ENCODE measurements at places on chromosomes 7 and 10. TPM values are rescaled to one million over a fixed set of nuclear protein-coding genes. Genes with fewer than 3 reads are reported as not detected.
A peak's percentile ranks its signal among the peaks of the same experiment; 100 is the strongest.

The AGBL3 gene
- 2.2 TPM for total RNA-seq

GRCh38 chr7:105106473-105106872 lies 92.5 kb downstream of the KMT2E start:
- no peaks in the 10 kb centered on the region for H3K27me3 ChIP-seq
- H3K4me3 ChIP-seq, result no peak overlapping the region
- H3K4me1 ChIP-seq, result peaks cover 2% of the 10 kb centered on the region
- no peak for DNase-seq

DNA sequence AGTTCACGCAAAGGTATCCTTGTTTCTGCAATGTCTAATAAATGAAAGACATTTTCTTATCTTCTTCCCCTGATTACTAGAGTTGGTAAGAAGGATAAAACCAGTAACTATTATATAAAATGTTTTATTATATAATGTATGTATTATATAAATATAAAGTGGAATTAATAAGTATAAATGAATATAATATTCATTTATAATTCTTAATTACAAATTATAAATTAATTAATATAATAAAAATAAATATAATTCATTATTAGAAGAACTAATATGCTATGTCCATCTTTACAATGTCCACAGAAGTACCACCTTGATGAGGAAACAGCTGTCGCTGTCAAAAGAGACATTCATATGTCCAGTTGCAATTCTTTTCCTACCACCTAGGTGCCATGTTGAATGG lies 177.7 kb downstream of the GLI3 start:
- H3K36me3 ChIP-seq, result no peaks in the 10 kb centered on the region
- H3K4me1 ChIP-seq, result no peaks in the 10 kb centered on the region
- no peak for DNase-seq
- no peak overlapping the region for H3K4me3 ChIP-seq
- peaks cover 3% of the 10 kb centered on the region for H3K27me3 ChIP-seq

The SMKR1 gene
- total RNA-seq, result 1.6 TPM

The PCLO gene
- not detected for total RNA-seq

GRCh38 chr7:132491391-132491945 lies 84.8 kb downstream of the PLXNA4 start:
- peaks cover 55% of the 10 kb centered on the region for H3K4me1 ChIP-seq
- no peak overlapping the region for H3K4me3 ChIP-seq
- H3K27me3 ChIP-seq, result no peaks in the 10 kb centered on the region
- peak overlapping the region; percentile 46 for H3K27ac ChIP-seq
- DNase-seq, result no peak

GRCh38 chr10:84156768-84157167 lies 16.8 kb upstream of the GPR15LG start:
- no peak overlapping the region for H3K4me3 ChIP-seq
- peaks cover 3% of the 10 kb centered on the region for H3K27me3 ChIP-seq
- H3K36me3 ChIP-seq, result peaks cover 35% of the 10 kb centered on the region
- H3K27ac ChIP-seq, result peak overlapping the region; percentile 77

The IFIT1B gene
- not detected for total RNA-seq

DNA sequence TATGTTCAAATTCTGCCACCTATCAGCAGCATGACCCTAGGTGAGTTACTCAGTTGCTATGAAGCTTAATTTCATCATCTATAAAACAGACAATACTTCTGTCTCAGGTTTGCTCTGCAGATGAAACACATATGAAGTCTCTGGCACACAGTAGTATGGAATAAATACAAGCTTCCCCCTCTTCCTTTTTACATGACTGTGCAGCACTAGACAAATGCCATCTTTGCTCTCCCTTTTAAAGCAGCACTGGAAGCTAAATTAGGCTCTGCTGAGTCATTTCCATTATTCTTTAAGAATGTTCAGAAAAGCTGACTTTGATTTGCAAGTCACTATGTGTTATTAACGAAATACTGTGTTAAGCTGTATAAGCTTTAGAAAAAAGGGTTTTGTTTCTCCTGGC lies 40.7 kb upstream of the ANAPC16 start:
- H3K4me1 ChIP-seq, result peaks cover 10% of the 10 kb centered on the region
- DNase-seq, result no peak
- no peak overlapping the region for H3K27ac ChIP-seq
- H3K4me3 ChIP-seq, result no peak overlapping the region

The HMX3 gene
- not detected for total RNA-seq

GRCh38 chr10:116486770-116487448 lies 58.8 kb upstream of the PNLIP start:
- H3K4me3 ChIP-seq, result no peak overlapping the region
- no peak for DNase-seq
- no peaks in the 10 kb centered on the region for H3K27me3 ChIP-seq
- H3K36me3 ChIP-seq, result no peaks in the 10 kb centered on the region
- H3K27ac ChIP-seq, result no peak overlapping the region

DNA sequence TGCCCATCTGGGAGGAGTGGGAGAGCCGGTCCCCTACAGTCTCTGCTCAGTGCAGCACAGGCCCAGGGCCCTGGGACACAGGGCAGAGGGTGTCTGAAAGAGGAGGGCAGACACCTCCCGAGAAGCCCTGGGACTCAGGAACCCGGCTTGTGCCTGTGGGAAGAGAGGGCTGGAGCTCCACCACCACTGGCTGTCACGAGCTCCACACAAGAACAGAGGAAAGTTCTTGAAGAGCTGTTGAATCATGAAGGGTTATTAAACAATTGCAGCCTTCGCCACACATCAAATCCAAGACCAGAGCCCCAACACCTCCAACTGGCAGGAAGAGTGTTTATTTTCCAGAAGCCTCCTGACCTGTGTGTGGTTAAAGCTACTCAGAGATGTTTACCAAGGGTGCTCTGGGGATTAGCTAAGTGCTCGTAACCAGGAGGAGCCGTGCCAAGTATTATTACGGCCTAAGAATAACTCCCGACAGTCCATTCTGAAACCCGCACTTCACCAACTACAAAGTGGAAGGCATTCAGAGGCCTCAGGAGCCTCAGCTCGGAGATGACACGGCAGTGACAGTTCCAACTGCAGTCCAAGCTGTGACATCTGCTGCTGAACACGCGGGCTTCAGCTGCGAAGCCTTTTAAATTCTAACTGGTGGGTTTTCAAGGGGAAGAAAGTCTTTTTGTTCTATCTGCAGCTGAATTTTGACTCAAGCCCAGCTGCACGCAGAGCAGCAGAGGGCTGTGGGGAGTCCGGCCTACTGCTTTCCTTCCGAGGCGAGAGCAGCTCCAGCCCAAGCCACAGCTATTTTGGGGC lies 75.1 kb downstream of the MAD1L1 start:
- H3K4me3 ChIP-seq, result no peak overlapping the region
- peaks cover 7% of the 10 kb centered on the region for H3K4me1 ChIP-seq
- H3K27ac ChIP-seq, result no peak overlapping the region

DNA sequence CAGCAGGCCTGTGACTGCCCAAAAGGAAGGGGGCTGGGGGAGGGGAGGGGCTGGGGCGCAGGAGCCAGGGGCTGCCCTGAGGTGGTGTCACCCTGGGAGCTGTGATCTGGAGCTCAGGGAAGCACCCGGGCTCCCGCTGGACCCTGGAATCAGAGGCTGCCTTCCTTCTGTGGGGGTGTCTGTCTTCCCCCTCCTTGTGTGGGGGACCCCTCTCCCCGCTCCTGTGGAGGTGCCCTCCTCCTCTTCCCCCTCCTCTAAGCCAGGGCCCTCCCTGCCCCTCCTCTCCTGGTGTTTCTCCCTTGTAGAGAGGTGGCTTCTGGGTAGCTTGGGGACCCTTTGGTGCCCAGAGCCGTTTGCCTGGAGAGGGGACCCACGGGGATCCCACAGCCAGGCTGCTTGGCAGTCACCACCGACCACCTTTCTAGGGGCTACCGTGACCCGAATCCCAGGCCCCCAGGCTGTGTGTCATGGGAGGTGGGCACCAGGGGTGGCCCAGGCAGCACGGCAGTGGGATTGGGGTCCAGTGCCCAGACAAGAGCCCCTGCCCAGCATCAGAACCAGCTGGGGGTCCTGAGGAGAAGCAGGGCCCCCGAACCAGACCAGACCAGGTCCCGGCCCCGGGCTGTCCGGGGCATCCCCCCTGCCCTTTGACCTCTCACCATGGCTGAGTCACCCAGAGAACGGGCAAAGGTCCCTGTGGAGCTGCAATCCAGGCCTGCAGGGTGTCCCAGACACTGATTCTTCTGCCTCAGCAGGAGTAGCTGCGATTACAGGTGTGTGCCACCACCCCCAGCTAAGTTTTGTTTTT lies 741 bp downstream of the PRAP1 start:
- DNase-seq, result no peak
- H3K36me3 ChIP-seq, result no peaks in the 10 kb centered on the region
- no peak overlapping the region for H3K27ac ChIP-seq
- H3K4me1 ChIP-seq, result peaks cover 5% of the 10 kb centered on the region

- no peak for DNase-seq
- no peaks in the 10 kb centered on the region for H3K36me3 ChIP-seq
- H3K27ac ChIP-seq, result no peak overlapping the region
- no peaks in the 10 kb centered on the region for H3K4me1 ChIP-seq
- no peak overlapping the region for H3K4me3 ChIP-seq
- H3K27me3 ChIP-seq, result peaks cover 2% of the 10 kb centered on the region
Measured at GRCh38 chr10:58778966-58779365, 266.3 kb downstream of the BICC1 start.

The MAGI2 gene
- total RNA-seq, result not detected

The TFEC gene
- 0.47 TPM for total RNA-seq

All from activated CD8-positive, alpha-beta T cell treated with anti-CD3 and anti-CD28 coated beads, Interleukin-2, amount 10 ng/mL, durations not matched to agents 7 days and 5 days (primary cell).